DMS153 (cell line): ENCODE measurements at places on chromosomes 5 and 9.

GRCh38 chr9:2023532-2023931, 8.4 kb downstream of the SMARCA2 start:
- DNase-seq: no peak

DNA sequence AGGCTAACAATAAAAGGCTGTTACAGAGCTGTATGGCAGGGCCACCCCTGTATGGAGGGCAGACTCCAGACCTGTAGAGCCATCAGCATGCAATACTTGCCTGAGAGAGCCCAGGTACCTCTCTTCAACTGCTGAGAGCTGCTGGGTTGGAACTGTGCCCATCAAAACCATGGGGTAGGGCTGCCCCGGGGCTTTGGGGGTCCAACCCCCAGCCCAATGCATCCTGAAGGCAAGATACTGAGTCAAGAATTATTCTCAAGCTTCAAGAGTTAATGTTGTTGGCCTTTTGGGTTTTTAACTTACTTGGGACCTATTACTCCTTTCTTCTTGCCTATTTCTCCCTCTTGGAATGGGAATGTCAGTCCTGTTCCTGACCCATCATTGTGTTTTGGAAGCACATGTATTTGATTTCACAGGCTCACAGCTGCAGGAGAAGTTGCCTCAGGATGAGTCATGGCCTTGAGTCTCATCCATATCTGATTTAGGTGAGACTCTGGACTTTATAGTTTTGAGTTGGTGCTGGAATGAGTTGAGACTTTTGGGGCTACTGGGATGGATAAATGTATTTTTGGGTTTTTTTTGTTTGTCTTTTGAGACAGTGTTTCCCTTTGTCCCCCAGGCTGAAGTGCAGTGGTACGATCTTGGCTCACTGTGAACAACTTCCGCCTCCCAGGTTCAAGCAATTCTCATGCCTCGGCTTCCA, 21.0 kb upstream of the CDK7 start:
- DNase-seq: no peak

DNA sequence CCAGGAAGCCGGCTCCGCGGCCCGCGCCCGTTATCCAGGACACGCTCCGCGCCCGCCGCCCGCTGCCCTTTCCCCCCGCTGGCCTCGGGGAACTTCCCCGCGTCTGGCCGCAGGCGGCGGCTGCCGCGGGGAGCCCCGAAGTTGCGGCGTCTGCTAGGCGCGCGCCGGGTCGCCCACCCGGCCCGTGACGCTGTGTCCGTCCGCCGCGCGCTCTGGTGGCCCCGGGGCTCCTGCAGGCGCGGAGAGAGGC, 621 bp upstream of the GCNT4 start:
- DNase-seq: no peak

- DNase-seq: no peak
Observed at GRCh38 chr5:160071516-160071915, 47.7 kb downstream of the PWWP2A start.

GRCh38 chr9:125125523-125125922, 17.8 kb downstream of the SCAI start:
- no peak for DNase-seq

- no peak for DNase-seq
Observed at GRCh38 chr5:32261198-32261597, 51.5 kb downstream of the MTMR12 start.

DNA sequence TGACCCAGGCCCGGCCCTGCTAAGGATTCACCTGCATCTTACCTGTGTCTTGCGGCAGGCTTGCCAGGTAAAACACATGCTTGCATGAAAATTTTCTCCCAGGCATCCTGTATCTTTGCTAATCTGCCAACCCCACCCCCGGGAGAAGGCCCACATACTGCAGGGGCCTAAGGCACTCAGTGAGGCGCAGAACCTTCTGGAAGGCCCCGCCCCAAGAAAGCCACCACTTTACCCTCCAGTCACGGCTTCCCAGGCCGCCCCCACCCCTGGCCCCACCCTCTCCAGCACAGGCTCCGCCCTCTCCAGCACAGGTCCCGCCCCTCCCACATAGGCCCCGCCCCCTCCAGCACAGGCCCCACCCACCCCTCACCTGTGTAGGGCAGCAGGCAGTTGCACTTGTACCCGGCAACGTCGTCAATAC, 29.8 kb upstream of the SEC16A start:
- no peak for DNase-seq

- no peak for DNase-seq
Observed at GRCh38 chr5:168961681-168962080, 339.3 kb downstream of the SLIT3 start.

DNA sequence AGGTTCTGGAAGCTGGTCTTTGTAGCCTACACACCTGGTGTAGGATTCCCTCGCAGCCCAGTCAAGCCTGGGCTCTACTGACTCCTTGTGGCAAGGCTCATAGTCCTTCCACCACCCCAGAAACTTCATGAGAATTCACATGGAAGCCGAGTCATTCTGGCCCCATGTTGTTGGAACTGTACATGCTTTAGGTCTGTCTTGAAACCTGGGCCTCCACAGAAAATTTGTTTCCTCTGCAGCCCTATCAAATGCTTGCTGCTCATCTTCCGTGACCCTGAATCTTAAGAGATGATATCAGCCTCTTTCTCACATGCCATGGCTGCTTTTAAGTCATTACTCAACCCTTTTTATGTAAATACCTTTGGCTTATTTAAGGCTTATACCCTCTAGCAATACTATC, 113.4 kb upstream of the GRHPR start:
- no peak for DNase-seq

DNA sequence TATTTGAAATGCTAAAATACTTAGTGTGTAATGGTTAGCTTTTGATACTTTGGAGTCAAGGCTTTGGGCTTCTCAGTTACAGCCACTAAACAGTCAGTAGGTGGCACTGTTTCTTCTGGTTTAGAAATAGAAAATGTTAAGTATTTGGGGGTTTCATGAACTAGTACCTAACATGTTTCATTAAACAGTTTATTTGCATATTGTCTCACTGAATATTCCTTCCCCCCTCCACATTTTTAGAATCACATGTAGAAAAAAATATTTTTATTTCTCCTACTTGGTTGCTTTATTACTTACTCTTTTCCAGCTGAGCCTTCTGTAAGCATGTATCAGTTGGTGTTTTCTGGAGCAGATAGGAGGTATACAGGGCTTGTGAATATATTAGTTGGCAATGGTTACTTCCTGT, 48.0 kb downstream of the IPO11 start:
- DNase-seq: no peak

GRCh38 chr5:76861612-76862011, 11.8 kb downstream of the S100Z start:
- DNase-seq: no peak

DNA sequence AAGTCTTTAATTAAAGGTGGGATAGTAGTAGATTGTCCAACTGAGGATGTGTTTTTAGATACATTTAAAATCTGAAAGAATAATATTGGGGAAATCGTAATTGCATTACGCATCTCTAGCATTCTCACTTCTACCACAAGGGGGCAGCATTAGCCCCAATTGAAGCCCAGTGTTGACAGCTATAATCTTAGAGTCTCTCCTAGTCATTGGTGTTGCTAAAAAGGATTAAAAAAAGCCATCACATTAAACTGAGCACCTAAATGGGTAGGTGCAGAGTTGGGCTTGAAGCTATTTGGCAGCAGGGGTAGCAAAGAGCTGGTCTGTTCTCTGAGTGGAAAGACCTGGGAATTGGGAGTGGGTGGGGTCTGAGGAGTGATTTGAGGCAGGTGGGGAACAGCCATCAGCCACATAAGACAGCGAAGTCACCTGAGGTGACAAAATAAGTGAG, 177.2 kb downstream of the OSTF1 start:
- DNase-seq: no peak

DNA sequence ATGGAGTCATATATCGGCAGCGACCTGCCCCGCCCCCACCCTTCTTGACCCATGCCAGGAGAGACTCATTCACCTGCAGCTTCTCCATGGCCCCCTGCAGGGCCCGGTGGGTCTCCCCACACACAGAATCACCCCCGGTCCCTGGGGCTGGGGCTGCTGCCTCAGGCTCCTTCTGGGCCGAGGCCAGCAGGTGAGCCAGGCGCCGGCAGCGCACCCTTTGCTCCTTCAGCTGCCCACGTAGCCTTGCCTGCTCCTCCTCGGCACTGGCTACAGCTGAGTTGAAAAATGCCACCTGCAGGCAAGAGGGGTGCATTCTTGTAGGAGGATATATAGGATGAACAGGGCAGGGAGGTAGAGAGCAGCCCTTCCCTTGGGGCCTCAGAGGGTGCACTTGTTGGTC, 17.9 kb downstream of the GOLGA2 start:
- DNase-seq: no peak

DNA sequence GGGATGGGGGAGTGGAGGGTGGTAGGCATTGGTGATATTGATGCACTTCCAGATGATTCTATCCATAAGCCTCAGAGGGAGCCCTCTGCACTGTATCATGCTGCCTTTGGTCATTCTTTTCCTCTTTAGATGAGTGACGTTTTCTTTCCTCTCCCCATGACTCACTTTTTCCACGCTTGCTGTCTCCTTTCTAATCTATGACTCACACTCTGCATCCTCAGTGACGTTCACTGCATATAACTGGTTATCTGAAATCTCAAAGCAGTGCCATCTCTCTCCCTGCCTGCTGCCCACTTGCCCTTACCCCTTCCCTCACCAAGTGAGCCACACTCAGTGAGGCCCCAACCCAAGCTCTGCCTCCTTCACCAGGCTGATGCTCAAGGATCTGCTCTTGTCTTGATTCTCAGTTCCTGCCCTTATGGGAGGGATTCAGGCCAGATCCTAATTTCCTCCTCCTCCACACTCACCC, 31.6 kb downstream of the PTGS1 start:
- DNase-seq: no peak

DNA sequence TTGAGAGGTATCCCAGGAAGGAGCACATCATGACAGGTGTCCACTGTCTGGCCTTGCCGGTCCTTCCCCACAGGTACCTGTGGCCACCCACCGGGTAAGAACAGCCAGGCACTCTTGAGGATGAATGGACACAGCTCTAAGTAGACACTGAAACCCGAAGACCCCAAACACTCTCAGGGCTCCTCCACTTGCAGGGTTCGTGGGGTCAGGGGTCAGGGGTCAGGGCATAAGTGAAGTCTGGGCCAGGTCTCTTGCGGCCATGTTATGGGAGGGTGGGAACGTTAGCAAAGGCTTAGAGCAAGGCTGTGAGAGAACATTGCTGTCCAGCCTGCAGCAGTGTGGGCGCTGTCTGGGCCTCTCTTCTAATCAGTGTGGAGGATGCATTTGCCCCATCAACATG, 40.0 kb downstream of the MAPK9 start:
- DNase-seq: no peak

GRCh38 chr5:114319821-114320220, 42.0 kb upstream of the KCNN2 start:
- no peak for DNase-seq

DNA sequence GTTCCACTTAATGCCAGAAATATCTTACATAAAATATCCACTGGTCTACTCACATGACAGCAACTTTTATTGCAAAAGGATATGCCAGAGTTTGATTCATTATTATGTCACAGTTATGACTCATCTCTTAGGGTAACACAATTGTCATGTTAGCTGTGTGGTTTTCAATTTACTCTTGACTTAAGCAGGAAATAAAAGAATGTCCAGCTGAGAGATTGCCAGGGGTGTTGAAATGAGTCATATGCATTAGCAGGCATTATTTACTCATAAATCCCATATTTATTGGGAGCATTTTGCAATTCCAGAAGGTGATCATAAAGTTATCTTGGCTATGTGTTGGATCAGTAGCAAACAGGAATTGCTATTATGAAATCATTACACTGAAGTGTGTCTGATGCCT, 1164.6 kb upstream of the CDH18 start:
- peak; percentile 93 for DNase-seq

DNA sequence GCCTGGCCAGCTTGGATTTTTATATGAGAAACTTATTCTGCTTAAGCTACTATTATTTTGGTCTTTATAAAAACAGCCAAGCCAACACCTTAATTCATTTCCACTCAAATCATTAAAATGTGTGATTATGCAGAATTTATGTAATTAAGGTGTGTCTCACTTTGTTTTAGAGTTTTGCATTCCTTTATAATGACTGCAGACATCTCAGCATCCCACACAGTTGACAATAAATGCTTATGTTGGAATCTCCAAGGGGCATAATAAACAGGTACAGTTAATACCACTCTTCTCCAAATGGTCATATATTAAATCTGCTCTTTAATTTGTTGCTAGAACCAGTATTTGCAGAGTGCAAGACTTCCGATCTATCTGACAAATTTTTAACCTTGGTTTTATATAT, 34.3 kb downstream of the ARL15 start:
- DNase-seq: no peak

GRCh38 chr5:139369181-139369580, 13.9 kb downstream of the SLC23A1 start:
- no peak for DNase-seq

DNA sequence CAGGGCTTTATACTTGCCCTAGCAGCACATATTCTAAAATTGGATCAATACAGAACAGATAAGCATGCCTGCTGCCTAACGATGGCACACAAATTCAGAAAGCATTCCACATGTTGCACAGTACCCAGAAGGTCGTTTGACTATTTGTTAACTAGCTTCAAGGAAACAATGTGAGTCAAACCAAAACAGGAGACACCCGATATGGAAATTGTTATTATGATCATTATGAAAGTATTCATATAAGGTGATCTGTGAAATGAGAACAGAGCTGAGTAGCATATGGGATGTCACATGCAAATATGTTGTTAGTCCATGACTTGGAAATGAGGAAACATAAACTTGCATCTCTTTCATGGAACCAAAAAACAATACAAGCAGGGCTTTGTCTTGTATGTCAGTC, 56.3 kb upstream of the BICD2 start:
- DNase-seq: no peak

DNA sequence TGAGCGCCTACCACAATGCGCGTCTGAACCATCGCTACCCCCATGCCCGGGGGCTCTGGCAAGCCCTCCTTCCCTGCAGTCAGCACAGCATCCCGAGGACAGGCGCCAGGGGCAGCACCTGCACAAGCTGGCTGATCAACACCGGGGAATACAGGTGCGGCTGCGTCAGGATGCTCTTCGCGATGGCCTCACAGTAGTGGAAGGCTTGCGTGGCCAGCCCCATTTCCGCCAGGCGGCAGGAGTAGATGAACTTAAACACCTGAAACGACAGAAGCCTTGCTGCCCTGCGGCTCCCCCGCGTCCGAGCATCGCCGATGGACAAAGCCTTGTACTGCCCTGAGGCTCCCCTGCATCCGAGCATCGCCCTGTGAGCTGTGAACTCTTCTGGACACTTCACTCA, 17.7 kb upstream of the INPP5E start:
- no peak for DNase-seq

GRCh38 chr5:103512500-103512899, 50.1 kb downstream of the NUDT12 start:
- DNase-seq: no peak

DNA sequence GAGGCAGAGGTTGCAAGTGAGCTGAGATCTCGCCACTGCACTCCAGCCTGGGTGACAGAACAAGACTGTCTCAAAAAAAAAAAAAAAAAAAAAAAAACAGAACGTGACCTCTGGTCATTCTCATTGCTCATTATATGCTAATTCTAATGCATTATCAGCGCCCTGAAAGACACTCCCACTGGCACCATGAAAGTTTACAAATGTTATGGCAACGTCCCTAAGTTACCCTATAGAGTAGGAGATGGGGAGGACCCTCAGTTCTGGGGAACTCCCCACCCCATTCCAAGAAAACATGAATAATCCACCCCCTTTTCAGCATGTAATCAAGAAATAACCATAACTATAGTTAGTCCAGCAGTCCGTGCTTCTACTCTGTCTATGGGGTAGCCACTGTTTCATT, 48.9 kb upstream of the DENND4C start:
- no peak for DNase-seq

- DNase-seq: no peak
Observed at GRCh38 chr5:148685520-148686134, 31.3 kb upstream of the HTR4 start.

- DNase-seq: no peak
Observed at GRCh38 chr9:127509261-127509954, 58.1 kb downstream of the LRSAM1 start.
